ENCODE measurements at places on chromosomes 5 and 9.

- DNase-seq, result no peak
Observed at GRCh38 chr5:95630394-95630917, 10.6 kb downstream of the GPR150 start.

DNA sequence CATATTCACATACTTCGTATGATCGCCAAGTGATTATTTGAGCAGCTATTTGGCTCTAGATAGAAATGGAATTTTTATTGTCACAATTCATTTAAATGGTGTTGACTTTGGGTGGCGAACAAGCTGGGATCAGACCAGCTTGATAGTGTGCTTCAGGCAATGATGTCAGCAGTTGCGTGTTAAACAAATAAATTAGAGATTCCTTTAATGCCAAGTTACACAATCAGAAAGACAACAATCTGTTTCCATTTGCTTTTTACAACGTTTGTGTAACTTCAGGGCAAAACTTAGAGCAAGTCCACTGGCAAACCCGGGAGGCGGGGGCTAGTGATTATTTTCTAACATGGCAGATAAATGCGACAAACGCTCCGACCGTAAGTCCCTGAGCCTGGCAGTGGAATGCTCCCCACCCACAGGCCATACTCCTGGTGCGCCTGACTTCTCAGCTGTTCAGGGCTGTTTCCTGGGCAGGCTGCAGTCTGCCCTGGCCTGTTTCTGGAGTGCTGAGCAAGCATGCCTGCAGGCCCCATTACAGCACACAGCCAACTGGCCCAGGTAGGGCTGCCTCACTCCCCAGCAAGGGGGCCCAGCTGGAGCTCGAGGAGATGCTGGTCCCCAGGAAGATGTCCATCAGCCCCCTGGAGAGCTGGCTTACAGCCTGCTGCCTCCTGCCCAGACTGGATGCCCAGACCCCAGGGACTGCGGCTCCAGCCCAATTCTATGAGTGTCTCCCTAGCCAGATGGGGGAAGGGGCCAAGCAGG lies 88.7 kb downstream of the BASP1 start:
- no peak for DNase-seq

DNA sequence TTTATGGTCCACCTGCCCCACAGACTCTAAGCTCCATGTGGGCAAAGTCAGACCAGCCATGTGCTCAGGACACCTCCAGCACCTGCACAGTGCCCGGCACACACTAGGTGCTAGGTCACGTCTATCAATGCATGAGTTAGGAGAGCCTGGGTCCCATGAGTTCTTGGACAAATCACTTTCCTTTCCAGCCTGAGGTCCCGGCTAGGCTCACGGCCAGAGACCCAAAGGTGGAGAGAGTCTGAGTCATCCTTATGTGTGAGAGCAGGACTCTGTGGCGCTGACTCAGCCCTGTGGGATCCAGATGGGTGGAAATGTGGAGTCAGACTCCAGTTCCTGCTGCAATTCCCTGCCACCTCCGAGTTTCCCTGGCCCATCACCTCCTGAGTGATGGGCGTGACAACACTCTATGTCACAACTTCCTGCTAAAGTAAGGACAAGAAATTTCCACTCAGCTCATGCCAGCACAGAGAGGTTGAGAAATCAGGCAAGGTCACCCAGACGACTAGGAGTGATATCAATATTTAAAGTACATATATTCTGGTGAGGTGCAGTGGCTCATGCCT lies 2.5 kb upstream of the ST6GALNAC4 start:
- no peak for DNase-seq

DNA sequence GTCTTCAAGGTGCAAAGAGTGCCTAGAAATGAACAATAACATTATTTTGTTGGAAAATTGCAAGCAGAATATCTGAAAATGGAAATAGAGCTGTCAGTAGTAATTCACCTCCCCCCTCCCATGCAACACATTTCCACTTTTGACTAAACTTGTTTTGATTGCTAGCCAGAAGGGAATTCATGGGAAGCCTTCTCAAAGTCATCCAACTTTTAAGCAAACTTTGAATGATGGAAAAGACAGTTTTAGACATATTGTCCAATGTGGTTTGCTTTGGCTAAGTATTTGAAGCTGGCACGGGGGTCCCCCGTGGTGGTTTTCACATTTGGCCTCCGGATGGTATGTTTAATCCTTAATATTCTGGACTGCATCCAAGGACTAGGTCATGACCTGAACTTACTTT lies 7.5 kb downstream of the NR2F1 start:
- no peak for DNase-seq

GRCh38 chr9:29882767-29883166 lies 2309.5 kb upstream of the C9orf72 start:
- DNase-seq, result no peak

GRCh38 chr5:171635561-171636245 lies 149.9 kb upstream of the SMIM23 start:
- DNase-seq, result no peak

Data from activated effector memory CD4-positive, alpha-beta T cell treated with anti-CD3 and anti-CD28 coated beads, Interleukin-2, amount 50 U/mL, for 16 hours (primary cell).